ENCODE measurements at places on chromosomes 1 and 21. TPM values are rescaled to one million over a fixed set of nuclear protein-coding genes. Genes with fewer than 3 reads are reported as not detected.

DNA sequence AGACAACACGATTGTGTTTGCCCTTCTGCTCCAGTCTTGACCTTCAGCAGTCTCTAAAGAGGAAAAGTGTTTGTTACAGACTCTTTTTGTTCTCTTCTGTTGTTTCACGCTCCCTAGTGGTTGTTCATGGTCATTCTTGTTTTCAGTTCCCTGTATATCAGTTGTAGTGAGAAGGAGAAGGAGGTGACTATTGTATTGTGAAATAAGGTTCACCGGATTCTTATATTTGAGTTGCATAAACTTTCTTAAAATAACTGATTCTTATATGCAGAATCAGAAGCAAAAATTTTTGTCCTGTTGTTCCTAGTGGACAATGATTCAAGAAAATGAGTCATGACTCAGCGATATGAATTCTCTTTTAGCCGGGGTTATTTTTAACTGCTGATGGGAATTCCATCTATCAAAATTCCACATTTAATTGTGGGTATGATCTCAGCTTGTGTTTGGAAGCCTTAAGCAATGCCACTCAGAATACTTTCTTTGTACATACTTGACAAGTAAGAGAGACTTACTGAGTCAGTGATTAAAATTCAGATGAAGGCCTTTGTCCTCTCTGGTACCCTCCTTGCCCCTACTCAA, 152.2 kb downstream of the CLEC20A start:
- H3K27me3 ChIP-seq, result no peaks in the 10 kb centered on the region
- DNase-seq, result peak; percentile 11
- peaks cover 16% of the 10 kb centered on the region for H3K4me1 ChIP-seq
- H3K4me3 ChIP-seq, result no peak overlapping the region
- no peaks in the 10 kb centered on the region for H3K36me3 ChIP-seq

DNA sequence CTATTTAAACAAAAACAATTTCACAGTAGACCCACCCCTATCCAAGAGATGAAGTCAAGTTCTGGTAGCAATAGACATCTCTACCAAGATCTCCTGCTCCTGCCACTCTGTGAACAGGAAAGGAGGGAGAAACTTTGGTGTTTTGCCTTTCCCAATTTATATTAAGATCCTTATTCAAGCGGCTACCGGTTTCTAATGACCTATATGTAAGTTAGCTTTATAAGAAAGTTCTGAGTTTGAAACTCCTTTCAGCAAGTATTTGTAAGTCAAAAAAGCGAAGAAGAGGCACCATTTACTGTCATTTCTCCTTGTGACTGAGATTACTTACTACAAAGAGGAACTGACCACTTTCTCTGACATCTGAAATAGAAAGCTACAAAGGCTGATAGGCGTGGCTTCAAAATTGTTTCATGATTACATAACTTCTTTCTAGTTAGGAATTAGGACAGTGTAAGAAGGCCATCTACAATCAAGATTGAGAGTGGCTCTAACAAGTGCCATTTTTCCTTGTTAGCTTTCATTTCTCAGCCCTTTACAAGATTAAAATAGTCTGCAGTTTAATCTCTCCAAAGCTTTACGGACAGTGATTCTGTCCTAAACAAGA, at the start of gene MNDA:
Gene MNDA, plus strand, starts transcription at position 448 of the 604 bp plus-strand sequence. CDS start 10,803 bp downstream, outside the sequence.
- no peaks in the 10 kb centered on the region for H3K36me3 ChIP-seq
- H3K27me3 ChIP-seq, result no peaks in the 10 kb centered on the region
- no peaks in the 10 kb centered on the region for H3K4me1 ChIP-seq

DNA sequence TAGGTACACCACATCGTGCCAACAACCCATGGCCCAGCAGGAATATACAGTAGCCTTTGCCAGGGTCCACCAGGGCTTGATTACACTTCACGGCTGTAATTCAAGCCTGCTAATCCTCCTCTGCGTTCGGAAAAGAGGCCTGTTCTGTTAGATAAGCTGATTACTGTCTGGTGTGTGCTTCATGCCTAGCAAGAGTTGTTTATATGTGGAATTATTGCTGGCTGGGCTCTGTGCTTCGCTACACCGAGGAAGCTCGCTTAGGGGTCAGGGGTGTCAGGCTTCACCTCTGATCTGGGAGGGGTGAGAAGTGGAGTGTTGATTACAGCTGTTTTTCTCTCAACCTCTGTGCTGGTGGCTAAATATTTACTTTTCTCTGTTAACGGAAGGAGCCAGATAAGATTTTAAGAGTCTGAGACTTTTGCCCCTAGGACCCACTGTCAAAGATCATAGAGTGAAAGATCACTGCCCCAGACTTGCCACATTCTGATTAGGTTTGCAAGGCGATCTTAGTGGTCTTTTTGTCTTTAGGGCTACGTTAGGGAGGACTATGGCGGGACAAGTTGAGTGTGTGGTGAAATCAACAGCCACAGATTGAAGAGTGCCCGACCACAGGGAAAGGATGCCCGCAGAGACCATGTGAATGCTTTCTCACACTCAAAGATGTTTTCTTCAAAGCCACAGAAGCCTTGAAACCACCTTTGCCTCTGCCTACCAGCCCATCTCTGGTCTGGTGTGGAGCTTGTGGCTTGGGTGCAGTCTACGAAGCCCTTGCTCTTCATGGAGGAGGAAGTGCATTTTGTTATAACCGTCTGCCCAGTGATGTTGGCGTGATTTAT, 216.1 kb downstream of the PBX1 start:
- no peaks in the 10 kb centered on the region for H3K36me3 ChIP-seq
- H3K27me3 ChIP-seq, result no peaks in the 10 kb centered on the region
- H3K4me1 ChIP-seq, result peaks cover 44% of the 10 kb centered on the region
- H3K4me3 ChIP-seq, result no peak overlapping the region
- no peak for DNase-seq

GRCh38 chr1:223732993-223733798, 20.9 kb downstream of the CAPN2 start:
- no peak overlapping the region for H3K4me3 ChIP-seq
- H3K27me3 ChIP-seq, result no peaks in the 10 kb centered on the region
- DNase-seq, result no peak
- peaks cover 6% of the 10 kb centered on the region for H3K36me3 ChIP-seq
- peaks cover 62% of the 10 kb centered on the region for H3K4me1 ChIP-seq
- peak overlapping the region; percentile 65 for H3K27ac ChIP-seq

GRCh38 chr1:77832901-77833300, 53.5 kb downstream of the MIGA1 start:
- H3K4me3 ChIP-seq, result no peak overlapping the region
- peak overlapping the region; percentile 16 for H3K27ac ChIP-seq
- no peaks in the 10 kb centered on the region for H3K36me3 ChIP-seq
- H3K4me1 ChIP-seq, result peaks cover 9% of the 10 kb centered on the region

- H3K27me3 ChIP-seq, result no peaks in the 10 kb centered on the region
- H3K27ac ChIP-seq, result no peak overlapping the region
- no peak for DNase-seq
- no peaks in the 10 kb centered on the region for H3K4me1 ChIP-seq
- H3K4me3 ChIP-seq, result no peak overlapping the region
Measured at GRCh38 chr1:213380865-213381264, 329.8 kb downstream of the RPS6KC1 start.

GRCh38 chr1:164228928-164229327, 330.1 kb upstream of the PBX1 start:
- no peak overlapping the region for H3K27ac ChIP-seq
- H3K27me3 ChIP-seq, result no peaks in the 10 kb centered on the region
- H3K4me3 ChIP-seq, result no peak overlapping the region
- H3K4me1 ChIP-seq, result no peaks in the 10 kb centered on the region
- no peaks in the 10 kb centered on the region for H3K36me3 ChIP-seq

Gene PMVK
- total RNA-seq, result 12.6 TPM

Gene RNF186
- total RNA-seq, result not detected

Gene ADAMTS5
- 1.3 TPM for total RNA-seq

Gene CD247
- 0.55 TPM for total RNA-seq

Gene TMEM82
- not detected for total RNA-seq

All from adrenal gland (tissue), 19 donors.